ENCODE measurements at places on chromosomes 3 and 15. TPM values are rescaled to one million over a fixed set of nuclear protein-coding genes. Genes with fewer than 3 reads are reported as not detected.

DNA sequence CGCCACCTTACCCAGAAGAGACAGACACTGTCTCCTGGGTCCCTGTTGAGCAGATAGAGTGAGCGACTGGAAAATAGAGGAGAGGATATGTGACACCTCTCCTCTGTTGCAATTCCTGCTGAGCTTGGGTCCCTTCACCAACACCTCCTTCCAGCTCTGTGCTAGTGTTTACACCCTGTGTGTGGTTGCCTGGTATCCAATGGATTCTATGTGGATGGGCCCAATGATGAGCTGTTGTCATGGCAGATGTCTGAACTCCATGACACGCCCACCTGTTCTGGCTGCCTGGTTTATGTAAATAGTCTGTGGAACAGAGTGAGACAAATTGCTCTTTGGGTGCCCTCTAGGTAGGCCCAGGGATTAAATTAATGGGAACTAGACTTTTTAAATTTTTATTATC, 23.7 kb downstream of the RBM5 start:
- no peaks in the 10 kb centered on the region for H3K27me3 ChIP-seq
- no peak overlapping the region for H3K4me3 ChIP-seq
- H3K4me1 ChIP-seq: no peaks in the 10 kb centered on the region
- H3K36me3 ChIP-seq: peaks cover 76% of the 10 kb centered on the region
- no peak overlapping the region for H3K27ac ChIP-seq
- no peak for DNase-seq

DNA sequence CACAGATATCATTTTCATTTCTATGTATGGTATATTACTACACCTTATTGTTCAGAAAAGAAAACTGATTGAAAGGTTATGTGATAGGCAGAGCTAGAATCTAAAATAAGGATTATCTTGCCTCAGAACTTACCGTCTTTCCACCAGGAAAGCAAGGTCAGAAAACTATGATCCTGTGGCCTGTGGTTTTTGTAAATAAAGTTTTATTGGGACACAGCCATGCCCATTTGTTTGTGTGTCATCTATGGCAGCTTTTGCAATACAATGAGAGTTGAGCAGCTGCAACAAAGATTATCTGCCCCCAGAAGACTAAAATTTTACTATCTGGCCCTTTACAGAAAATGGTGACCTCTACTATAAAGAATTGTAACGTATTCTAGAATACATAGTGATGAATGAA, 314.7 kb upstream of the SLCO3A1 start:
- no peaks in the 10 kb centered on the region for H3K27me3 ChIP-seq
- H3K4me3 ChIP-seq: no peak overlapping the region
- no peak overlapping the region for H3K27ac ChIP-seq
- no peaks in the 10 kb centered on the region for H3K4me1 ChIP-seq
- H3K36me3 ChIP-seq: no peaks in the 10 kb centered on the region
- DNase-seq: no peak

- H3K4me3 ChIP-seq: no peak overlapping the region
- DNase-seq: no peak
- H3K27me3 ChIP-seq: no peaks in the 10 kb centered on the region
- peaks cover 46% of the 10 kb centered on the region for H3K36me3 ChIP-seq
Observed at GRCh38 chr3:128060473-128061381, 8.5 kb downstream of the SEC61A1 start.

GRCh38 chr15:67179411-67179995, 75.0 kb downstream of the AAGAB start:
- H3K36me3 ChIP-seq: no peaks in the 10 kb centered on the region
- peaks cover 14% of the 10 kb centered on the region for H3K4me1 ChIP-seq
- H3K4me3 ChIP-seq: no peak overlapping the region
- DNase-seq: no peak
- H3K27ac ChIP-seq: no peak overlapping the region
- H3K27me3 ChIP-seq: no peaks in the 10 kb centered on the region

DNA sequence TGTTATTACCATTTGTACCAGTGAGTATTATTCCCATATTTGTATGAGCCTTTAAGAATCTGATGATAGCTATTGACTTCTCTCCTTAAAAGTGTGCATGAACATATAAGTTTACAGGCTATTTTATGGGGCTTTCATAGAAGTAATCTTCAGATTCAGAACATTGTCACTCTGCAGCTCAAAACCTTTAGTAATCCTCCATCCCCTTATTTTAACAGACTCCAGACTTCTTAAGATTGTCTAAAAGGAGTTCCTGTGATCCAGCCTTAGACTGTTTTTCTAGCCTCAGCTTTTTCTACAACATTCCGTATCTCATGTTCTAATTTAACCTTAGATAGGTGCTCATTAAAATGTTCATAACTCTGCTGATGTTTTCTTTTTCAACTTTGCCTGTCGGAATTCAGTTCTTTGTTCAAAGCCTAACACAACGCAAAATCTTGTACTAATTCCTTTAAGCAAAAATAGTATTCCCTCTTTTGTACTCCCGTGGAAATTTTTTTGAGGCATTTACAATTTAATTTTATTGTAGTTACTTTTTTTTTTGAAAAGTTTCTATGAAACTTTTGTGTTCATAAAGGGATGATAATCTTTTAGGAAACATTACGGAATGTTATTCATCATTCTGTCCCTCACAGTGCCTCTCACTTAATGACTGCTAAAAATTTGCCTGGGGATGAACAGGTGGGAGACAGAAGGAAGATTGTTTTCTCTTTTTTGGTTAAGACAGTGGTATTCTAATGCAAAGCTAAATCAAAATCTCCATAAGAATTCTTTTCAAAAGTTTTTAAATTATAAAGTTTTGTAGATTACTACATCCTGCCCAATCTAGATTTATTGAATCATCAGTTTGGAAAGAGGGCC, 38.7 kb upstream of the UTS2B start:
- H3K4me3 ChIP-seq: no peak overlapping the region
- no peaks in the 10 kb centered on the region for H3K27me3 ChIP-seq
- no peaks in the 10 kb centered on the region for H3K4me1 ChIP-seq
- H3K36me3 ChIP-seq: peaks cover 7% of the 10 kb centered on the region

GRCh38 chr3:131224886-131225550, 156.6 kb upstream of the NUDT16 start:
- H3K4me1 ChIP-seq: no peaks in the 10 kb centered on the region
- no peaks in the 10 kb centered on the region for H3K27me3 ChIP-seq
- no peak overlapping the region for H3K27ac ChIP-seq
- no peaks in the 10 kb centered on the region for H3K36me3 ChIP-seq
- H3K4me3 ChIP-seq: no peak overlapping the region

DNA sequence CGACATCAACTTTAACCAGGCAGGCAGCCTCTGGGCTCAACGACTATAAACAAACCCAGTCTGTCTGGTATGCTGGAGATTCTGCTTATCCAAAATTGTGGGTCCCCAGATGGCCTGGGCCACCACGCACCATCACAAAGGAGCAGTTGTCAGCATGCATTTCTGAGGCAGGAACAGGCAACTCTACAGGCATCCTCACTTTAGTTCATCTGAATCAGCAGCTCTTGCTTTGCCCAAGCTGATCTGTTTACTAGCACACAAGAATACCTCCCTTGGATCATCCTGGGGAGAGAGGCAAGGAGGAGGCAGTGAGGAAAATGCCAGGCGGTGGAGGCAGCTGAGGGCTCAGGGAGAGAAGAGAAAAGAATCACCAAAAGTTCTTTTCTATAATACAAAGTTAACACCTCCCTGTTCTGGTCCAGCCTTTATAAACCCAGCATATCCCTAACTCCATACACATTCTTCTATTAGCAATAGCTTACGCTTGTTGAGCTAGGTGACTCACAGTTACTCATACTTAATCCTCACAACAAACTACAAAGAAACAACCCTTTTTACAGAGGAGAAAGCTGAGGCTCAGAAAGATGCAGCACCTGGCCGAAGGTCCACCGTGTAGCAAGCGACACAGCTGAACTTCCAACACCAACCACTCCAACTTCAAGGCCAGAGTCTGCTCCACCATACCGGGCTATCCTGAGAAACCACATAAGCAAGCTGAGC, 33.6 kb downstream of the ZDHHC3 start:
- H3K36me3 ChIP-seq: peaks cover 18% of the 10 kb centered on the region
- H3K4me1 ChIP-seq: peaks cover 2% of the 10 kb centered on the region
- H3K4me3 ChIP-seq: no peak overlapping the region
- no peak for DNase-seq
- no peak overlapping the region for H3K27ac ChIP-seq
- H3K27me3 ChIP-seq: no peaks in the 10 kb centered on the region

MTMR10 gene
- total RNA-seq: 70.4 TPM

DNA sequence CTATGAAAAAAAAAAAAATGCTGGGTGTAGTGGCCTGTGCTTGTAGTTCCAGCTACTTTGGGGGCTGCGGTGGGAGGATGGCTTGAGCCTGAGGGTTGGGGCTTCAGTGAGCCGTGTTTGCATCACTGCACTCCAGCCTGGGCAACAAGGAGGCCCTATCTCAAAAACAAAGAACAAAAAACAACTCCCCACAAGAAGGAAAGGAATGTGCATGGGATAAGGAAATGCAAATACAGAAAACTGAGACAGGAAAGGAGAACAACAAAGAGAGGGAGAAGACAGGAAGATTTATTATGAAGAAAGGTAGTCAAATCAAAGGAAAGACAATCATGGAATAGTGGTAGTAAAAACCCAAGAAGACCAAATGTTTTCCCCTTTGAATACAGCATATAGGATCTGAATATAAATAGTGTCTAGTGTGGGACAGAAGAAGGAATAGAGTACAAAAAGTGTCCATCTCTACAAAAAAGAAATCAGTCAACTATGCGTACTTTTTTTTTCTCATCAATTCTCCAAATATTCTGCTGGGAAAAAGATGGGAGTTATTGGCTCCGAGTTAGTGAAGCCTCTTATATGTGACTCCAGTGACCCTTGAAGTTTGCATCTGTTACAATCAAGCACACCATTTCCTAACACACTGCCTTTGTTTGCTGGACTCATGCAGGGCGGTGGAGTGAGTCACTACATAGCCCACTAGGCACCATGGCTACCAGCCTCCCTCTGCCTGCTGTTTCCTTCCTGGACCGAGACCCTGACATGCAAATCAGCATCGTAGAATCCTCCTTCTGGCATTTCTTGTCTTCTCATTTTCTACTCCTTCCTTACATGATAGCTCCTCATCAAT, 101.2 kb upstream of the PTX3 start:
- no peak overlapping the region for H3K27ac ChIP-seq
- peak; percentile 34 for DNase-seq
- H3K4me1 ChIP-seq: no peaks in the 10 kb centered on the region
- H3K27me3 ChIP-seq: no peaks in the 10 kb centered on the region

DNA sequence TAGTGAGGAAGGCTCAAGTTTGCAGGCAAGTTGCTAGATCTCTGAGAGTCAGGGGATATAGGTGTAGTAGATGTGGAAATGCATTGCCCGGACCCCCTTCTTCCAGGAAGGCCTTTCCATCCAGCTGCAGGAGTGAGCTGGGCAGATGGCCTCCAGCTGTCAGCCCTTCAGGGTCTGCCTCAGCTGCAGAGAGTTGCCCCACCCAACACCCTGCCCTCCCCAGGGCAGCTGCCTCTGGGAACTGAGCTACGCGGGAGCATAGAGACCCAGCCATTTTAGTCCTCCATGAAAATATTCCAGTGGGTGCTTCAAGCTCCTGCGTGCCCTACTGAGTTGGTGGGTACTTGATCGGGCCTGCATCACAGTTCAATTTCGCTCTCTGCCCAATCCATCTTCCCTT, 29.6 kb downstream of the SPG21 start:
- DNase-seq: no peak
- no peaks in the 10 kb centered on the region for H3K27me3 ChIP-seq
- peaks cover 10% of the 10 kb centered on the region for H3K36me3 ChIP-seq

DNA sequence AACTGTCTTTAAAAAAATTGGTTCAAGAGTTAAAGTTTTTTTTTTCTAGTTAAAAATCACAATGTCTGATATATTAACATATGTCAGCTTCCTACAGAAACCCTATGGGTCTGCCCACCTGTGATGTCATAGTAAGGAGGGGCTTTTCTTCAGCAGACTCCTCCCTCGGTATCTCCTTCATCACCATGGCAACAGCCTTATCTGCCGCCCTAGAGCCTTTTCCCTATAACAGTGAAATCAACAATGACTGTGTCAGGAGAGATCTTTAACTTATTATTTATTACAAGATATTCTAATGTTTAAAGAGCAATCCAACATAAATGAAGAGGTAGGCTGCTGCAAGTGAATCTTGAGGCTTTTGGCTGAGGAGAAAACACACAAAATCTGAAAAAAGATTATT, 138.7 kb downstream of the PEX5L start:
- no peak overlapping the region for H3K4me3 ChIP-seq
- no peaks in the 10 kb centered on the region for H3K36me3 ChIP-seq
- no peak for DNase-seq
- H3K4me1 ChIP-seq: no peaks in the 10 kb centered on the region
- no peak overlapping the region for H3K27ac ChIP-seq

DNA sequence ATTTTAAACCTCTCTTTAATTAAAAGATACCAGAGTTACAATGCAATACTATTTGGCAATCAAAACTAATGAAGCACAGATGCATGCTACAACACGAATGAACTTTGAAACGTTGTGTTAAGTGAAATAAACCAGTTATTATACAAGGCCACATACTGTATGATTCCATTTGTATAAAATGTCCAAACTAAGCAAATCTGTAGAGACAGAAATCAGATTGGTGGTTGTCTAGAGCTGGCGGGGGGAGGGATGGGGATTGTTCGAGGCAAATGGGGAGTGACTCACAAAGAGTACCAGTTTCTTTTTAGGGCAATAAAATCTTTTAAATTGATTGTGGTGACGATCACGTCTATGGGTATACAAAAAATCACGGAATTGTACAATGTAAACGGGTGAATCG, 677.0 kb downstream of the NTRK3 start:
- H3K36me3 ChIP-seq: no peaks in the 10 kb centered on the region
- H3K4me3 ChIP-seq: no peak overlapping the region
- H3K4me1 ChIP-seq: no peaks in the 10 kb centered on the region
- H3K27me3 ChIP-seq: no peaks in the 10 kb centered on the region

GRCh38 chr15:42494998-42495360, 455 bp upstream of the SNAP23 start:
- no peaks in the 10 kb centered on the region for H3K27me3 ChIP-seq
- no peaks in the 10 kb centered on the region for H3K36me3 ChIP-seq
- DNase-seq: peak; percentile 81
- H3K4me3 ChIP-seq: peak overlapping the region; percentile 99
- H3K27ac ChIP-seq: peak overlapping the region; percentile 89
- peaks cover 10% of the 10 kb centered on the region for H3K4me1 ChIP-seq

- H3K4me1 ChIP-seq: peaks cover 3% of the 10 kb centered on the region
- DNase-seq: no peak
- no peaks in the 10 kb centered on the region for H3K36me3 ChIP-seq
- no peak overlapping the region for H3K4me3 ChIP-seq
Observed at GRCh38 chr3:5001805-5002173, 22.6 kb downstream of the BHLHE40 start.

- H3K27me3 ChIP-seq: no peaks in the 10 kb centered on the region
- no peak overlapping the region for H3K27ac ChIP-seq
- peaks cover 32% of the 10 kb centered on the region for H3K36me3 ChIP-seq
- no peaks in the 10 kb centered on the region for H3K4me1 ChIP-seq
- no peak for DNase-seq
Observed at GRCh38 chr3:183797996-183798395, 27.4 kb downstream of the MAP6D1 start.

Data from kidney (tissue), 22 donors.